ENCODE measurements at places on chromosomes 6 and 20.

- DNase-seq: no peak
Measured at GRCh38 chr6:106258726-106259125, 66.8 kb downstream of the ATG5 start.

DNA sequence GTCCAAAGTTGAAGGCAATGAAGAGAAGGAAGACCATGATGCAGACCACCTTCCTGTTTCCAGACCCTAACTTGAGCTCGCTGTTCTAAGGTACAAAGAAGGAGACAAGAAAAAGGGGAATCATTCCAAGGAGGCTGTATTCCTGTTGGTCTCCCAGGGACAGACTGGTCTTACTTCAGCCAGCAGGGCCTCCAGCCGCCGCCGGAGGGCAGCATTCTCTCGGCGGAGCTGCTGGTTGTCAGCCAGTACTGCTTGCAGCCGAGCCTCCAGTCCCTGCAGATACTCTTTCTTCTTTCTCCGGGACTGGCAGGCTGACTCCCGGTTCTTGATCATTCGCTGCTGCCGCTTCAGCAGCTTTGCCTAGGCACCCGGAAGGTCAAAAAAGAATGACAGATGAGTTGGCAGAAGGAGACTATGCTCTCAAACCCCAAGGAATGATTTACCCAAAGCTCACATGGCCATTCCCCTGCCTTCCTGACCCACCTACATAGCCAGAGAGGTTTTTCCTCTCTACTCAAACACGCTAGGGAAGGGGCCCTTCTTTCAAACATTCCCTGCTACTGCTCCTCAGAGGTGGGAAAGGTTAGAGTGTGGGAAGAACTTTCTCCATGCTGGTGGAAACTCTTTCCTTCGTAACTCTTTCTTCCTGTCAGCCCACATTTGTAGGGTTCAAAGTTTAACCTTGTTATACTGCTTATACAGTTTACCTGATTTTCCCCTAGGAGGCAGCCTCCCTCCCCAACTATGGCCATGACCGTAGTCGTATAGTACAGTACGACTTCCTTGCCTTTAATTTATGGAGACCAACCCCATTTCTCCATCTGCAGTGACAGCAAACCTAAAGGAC, 9.0 kb downstream of the ATF6B start:
- peak; percentile 51 for DNase-seq

DNA sequence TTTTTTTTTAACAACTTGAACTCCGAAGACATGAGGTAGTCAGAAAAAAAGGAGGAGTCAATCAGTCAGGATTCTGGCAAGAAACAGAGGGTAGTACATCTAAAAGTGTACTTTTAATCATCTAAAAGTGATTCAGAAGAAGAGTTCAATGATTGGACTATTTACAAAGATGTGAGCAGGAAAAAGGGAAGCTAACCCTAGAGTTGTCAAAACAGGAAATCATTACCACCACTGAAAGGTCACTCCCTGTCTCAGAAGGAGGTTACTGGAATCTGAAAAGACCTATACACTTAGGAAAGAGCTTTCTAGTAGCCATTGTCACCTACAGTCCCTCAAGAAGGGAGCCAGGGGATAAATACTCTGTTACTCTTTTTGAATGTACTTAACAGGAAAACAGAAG, 16.7 kb upstream of the LMBRD1 start:
- DNase-seq: no peak

GRCh38 chr6:136550045-136550329, 235 bp downstream of the MAP7 start:
- DNase-seq: peak; percentile 57

All from DMS79 treated with DMSO at 0.1 percent for 48 hours (cell line).